RWPE2 (cell line): ENCODE measurements at places on chromosomes 13 and 19.
A peak's percentile ranks its signal among the peaks of the same experiment; 100 is the strongest.

DNA sequence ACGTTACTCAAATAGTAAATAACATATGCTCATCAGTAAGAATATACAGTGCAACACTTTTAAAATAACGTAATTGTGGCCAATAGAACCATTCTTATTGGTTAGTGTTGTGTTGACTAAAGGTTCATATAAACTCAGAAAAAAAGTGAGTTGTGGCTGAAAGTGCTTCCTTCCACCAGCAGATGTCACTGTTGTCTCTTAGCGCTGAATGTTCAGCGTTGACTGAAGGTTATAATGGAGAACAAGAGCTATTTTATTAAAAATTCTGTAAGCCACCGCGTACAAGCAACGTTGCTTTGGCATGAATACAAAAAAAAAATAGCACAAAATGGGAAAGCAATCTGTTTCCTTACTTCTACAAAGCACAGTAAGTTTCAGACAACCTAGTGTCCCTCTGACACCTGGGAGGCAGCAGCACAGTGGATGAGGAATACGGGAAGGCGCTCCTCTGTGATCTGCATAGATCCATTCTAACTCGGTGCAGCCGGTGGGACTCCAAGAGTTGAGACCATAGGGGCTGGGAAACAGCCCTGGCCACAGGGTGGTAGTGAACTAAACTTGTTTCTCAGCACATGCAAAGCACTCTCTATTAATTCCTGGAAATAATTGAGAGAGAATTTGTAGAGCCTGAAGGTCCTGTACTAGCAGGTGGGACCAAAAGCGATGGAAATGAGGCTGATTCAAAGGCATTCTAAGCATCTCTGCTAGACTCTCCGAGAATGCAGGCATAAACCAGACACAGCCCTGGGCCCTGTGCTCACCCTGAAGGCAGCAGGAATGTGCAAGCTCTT lies 23.9 kb upstream of the OXGR1 start:
- no peak overlapping the region for H3K4me3 ChIP-seq
- no peaks in the 10 kb centered on the region for H3K4me1 ChIP-seq
- H3K36me3 ChIP-seq = no peaks in the 10 kb centered on the region
- DNase-seq = no peak
- no peak overlapping the region for H3K27ac ChIP-seq
- peaks cover 38% of the 10 kb centered on the region for H3K27me3 ChIP-seq

DNA sequence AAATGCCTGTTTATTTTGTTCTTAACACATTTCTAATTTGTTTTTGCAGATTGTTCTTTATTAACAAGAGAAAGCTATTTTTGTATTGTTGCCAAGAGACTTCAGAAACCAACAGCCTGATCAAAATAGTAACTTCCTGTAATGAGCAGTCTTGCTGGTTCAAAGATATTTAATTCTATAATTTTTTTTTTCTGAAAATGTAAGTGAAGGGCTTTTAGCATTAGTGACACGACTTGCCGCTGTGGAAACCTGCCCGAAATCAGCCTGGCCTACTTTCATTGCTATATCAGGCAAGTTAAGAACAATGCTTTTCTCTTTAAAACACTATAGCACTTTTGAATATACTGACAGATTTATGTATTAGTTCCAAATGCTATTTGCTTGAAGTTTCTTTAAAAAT lies 374.3 kb downstream of the EFNB2 start:
- H3K36me3 ChIP-seq = no peaks in the 10 kb centered on the region
- peak overlapping the region; percentile 38 for H3K27ac ChIP-seq
- DNase-seq = no peak
- no peak overlapping the region for H3K4me3 ChIP-seq
- H3K4me1 ChIP-seq = peaks cover 30% of the 10 kb centered on the region

GRCh38 chr19:45630463-45630862 lies 8.7 kb downstream of the EML2 start:
- peak overlapping the region; percentile 96 for H3K27ac ChIP-seq
- no peak for DNase-seq
- H3K4me1 ChIP-seq = peaks cover 25% of the 10 kb centered on the region
- no peaks in the 10 kb centered on the region for H3K27me3 ChIP-seq

DNA sequence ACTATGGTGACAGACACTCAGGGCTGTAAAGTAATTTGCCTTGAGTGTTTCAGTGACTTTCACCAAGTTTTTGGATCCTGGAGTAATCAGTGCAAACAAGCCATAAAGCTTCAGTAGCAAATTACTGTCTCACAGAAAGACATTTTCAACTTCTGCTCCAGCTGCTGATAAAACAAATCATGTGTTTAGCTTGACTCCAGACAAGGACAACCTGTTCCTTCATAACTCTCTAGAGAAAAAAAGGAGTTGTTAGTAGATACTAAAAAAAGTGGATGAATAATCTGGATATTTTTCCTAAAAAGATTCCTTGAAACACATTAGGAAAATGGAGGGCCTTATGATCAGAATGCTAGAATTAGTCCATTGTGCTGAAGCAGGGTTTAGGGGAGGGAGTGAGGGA lies 9.4 kb downstream of the ARGLU1 start:
- H3K4me3 ChIP-seq = no peak overlapping the region
- no peaks in the 10 kb centered on the region for H3K27me3 ChIP-seq
- H3K27ac ChIP-seq = no peak overlapping the region

- DNase-seq = no peak
- peaks cover 4% of the 10 kb centered on the region for H3K27me3 ChIP-seq
- no peaks in the 10 kb centered on the region for H3K36me3 ChIP-seq
- no peak overlapping the region for H3K27ac ChIP-seq
- peaks cover 12% of the 10 kb centered on the region for H3K4me1 ChIP-seq
These were observed 278.8 kb downstream of the TSHZ3 start for GRCh38 chr19:31070146-31071065.

DNA sequence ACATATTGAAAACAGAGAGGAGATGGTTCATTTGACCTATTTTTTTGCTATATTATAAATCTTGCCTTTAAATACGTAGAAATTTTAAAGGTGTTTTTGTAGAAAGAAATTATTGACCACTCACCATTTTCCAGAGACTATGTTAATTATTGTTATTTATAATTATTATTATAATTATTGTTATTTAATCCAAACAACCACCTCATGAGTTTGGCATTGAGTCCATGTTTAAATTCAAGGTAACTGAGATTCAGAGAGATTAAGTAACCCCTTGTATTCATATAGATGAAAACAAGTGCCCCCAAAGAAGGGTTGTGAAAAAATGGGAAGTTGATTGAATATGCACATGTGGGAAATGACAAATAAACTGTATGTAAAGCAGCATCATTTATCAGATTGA lies 692.5 kb upstream of the MIR17HG start:
- H3K36me3 ChIP-seq = no peaks in the 10 kb centered on the region
- no peak overlapping the region for H3K27ac ChIP-seq
- H3K4me1 ChIP-seq = no peaks in the 10 kb centered on the region
- H3K4me3 ChIP-seq = no peak overlapping the region
- no peaks in the 10 kb centered on the region for H3K27me3 ChIP-seq
- no peak for DNase-seq
